ENCODE measurements at places on chromosomes 5 and 9.

DNA sequence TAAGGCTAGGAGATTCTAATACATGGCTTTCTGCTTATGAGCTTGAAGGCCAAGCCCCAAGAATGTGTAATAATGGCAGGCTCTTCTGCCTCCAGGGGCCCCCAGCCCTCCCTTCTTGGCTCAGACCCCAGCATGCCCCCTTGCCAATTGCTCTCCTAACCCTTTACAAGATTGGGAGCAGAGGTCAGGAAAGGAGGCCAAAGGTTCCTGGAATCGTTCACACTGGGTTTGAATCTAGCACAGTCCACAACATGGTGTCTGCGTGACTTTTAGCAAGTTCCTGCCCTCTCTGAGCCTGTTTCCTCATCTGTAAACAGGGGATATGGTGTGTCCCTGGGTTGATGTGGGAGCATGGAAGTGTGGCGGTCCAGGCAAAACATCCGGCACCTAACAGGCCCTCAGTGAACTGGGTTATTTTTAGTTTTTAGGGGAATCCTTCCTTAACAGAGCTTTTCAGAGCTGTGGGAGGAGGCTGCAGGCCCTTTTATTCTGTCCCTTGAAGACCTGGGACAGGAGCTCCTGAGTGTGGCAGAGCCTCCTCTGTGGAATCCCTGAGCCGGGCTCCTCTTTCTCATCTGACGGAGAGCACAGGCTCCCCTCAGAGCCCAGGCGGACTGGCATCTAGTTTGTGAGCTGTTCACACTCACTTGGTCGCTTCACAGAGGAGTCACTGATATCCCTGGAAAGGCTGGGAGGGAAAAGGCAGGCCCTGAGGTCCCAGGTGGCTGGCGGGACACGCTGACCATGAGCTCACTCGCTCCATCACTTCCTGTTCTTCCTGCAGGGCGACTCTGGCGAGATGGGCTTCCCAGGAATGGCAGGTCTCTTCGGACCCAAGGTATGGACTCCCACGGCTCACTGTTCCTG, 23.4 kb upstream of the ORM1 start:
- no peak for DNase-seq

DNA sequence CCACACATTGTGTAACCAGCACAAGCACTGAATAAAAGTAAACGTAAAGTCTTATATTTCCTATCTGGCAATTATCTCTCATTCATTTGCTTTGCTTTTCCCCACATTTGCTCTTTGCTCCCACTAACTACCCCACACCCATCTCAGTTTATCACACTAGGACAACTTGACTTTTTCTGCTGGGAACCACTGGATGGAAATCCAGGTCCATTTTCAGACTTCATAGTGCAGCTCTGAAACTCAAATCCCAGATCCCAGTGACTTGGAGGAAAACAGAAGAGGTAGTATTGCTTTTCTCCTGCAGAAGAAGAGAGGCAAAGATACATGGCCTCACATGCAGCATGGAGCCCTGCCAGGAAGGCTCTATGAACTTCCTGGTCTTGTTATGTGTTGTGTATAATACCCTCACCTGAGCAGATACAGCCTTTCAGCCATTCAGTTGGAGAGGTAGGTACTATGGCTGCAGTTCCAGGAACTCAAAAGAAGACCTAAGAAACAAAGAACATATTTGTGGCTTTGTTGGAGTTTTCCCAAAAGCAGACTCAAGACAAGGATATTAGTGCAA, 90.0 kb upstream of the NIPBL start:
- no peak for DNase-seq

- DNase-seq: no peak
Observed at GRCh38 chr5:91423871-91424270, 40.8 kb upstream of the ARRDC3 start.

- DNase-seq: no peak
Observed at GRCh38 chr5:74149395-74149794, 491.1 kb downstream of the ENC1 start.

- no peak for DNase-seq
Observed at GRCh38 chr9:86925686-86926085, 21.6 kb downstream of the GAS1 start.

- no peak for DNase-seq
Observed at GRCh38 chr5:173208296-173208695, 26.7 kb downstream of the NKX2-5 start.

DNA sequence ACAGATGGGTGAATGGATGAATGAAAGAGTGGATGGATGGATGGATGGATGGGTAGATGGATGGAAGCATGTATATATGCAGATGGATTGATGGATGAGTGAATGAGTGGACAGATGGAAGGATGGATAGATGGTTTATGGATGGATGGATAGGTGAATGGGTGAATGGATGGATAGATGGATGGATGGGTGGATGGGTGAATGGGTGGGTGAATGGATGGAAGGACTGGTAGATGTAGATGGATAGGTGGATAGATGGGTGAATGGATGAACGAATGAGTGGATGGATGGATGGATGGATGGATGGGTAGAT, 85.1 kb downstream of the COL5A1 start:
- DNase-seq: no peak

DNA sequence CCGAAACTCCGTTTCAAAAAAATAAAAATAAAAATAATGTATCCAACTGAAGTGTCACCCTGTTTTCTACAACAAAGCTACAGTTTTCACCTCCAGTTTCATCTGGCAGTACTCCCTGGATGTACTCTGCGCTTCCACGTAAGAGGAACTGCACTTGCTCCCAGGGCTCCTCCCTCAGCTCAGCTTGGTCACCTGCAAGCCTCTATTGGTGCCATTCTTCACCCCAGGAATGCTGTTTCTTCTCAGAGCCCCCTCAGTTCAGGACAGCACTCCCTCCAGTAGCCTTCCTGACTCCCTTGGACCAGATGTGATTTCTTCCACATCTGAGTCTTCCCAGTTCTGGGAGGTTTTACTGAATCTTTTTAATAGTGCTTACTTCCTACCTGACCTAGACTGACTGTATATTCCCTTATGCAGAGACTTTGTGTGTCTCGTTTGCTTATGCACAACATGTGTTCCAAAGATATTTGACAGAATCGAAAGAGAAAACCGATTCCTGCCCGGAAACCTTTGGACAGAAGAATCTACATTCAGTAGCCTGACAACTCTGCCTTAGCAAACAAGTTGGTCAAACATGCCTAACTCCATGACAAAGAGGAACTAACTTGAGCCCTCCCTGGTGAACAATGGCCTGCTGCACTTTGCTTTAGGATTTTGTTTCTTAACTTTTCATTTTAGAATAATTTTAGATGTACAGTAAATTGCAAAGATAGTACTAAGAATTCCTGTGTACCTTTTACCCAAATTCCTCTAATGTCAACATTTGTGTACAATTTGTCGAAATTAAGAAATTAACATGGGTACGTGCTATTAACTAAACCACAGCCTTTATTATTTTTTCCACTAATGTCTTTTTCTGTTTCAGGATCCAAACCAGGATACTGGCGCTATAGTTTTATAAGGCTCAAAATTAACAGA, 814 bp downstream of the CCDC125 start:
- DNase-seq: no peak

DNA sequence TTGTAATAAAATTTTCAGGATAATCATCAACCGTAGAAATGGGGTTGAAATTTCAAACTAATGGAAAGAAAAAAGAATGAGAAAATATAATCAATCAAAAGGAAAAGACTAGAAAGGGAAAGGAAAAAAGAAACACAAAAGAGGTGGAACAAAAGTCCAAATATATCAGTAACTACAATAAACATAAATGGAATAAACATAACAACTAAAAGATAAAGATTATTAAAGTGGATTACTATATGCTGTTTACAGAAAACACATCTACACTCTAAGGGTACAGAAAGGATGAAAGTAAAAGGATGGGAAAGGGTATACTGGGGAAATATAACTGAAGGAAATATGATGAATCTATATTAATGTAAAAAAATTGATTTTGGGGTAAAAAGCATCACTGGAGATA, 43.0 kb downstream of the AHRR start:
- DNase-seq: no peak

- DNase-seq: no peak
Observed at GRCh38 chr5:134524826-134525682, at the start of gene JADE2. Gene JADE2, plus strand, starts transcription at chr5:134525670. Its CDS starts 10,188 bp downstream, at chr5:134535858.

GRCh38 chr5:96434201-96434645, 1.2 kb upstream of the PCSK1 start:
- peak; percentile 56 for DNase-seq

DNA sequence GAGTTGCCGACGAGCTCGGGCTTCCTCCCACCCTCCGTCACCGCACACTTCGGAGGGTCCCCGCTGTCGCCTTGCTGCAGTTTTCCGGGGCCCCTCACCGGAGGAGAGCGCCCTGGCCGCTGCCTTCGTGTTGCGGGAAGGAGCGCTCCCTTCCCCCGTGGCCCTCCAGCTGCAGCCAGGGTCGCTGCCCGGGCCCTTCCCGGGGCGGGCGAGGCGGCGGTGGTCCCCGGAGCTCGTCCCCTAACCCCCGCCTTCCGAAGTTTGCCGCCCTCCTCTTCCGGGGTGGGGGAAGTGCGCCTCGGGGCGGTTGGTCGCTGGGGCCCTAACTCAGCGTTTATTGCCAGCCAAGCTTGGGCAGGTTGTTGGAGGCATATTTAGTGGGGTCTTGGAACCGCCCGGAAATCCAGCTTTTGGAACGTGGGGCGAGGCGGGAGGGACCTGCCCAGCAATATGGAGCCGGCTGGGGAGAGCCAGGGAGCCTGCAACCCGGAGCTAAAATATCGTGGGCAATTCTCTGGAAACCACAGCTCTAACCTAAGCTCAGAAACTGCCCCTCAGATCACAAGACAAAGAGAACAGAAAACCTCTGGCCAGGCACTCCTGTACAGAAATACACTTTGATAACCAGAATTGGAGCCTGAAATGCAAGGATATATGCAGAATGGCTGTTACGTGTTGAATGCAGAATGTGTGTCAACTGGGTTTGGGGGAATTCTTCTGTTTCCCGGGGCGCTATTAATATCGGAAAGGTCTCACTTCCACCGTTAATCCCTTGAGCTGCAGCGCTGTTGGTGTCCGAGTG, 890 bp downstream of the PIK3R1 start:
- no peak for DNase-seq

DNA sequence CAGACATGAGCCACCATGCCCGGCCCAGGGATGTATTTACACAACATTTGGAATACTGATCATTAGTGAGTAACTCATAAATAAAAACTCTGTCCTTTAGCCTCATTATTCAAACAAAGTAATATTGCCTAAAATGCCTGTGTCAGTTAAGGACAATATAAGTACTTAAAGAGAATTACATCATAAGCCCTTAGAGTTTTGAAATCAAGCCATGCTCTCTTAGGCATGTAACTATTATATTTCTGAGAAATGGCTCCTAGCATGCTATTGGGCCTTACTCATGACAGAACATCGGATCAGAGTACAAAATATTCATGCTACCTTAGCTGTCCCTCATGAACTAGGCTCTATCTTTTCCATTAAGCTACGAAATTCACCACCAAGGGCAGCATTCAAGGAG, 309.3 kb downstream of the CHSY3 start:
- DNase-seq: no peak

- DNase-seq: no peak
Observed at GRCh38 chr5:137136991-137137632, 362.0 kb downstream of the SPOCK1 start.

DNA sequence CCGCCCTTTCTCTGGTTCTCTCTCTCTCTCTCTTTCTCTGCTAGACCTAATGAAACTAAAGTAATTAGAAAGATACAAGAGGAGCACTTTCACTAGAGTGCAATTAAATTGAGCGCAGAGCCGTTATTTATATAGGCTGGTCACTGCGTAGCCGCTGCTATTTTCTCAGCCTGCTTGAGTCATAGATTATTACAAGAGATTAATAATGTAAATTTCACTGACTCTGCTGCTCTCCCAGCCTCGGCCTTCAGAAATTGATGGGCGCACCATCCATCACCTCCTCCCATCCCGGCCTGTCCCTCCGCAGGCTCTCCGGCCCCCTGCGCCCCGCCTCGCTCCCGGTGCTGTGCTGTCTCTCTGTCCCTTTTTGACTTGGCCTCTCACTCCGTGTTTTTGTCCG, 268.0 kb upstream of the MVB12B start:
- DNase-seq: no peak

Data from NCI-H1048 (cell line).